ENCODE measurements at places on chromosomes 13 and 19. TPM values are rescaled to one million over a fixed set of nuclear protein-coding genes. Genes with fewer than 3 reads are reported as not detected.

The LIG1 gene
- total RNA-seq = 27.3 TPM

The SPTBN4 gene
- total RNA-seq = 1.2 TPM

The DACT3 gene
- total RNA-seq = 6.7 TPM

The LRP3 gene
- 15.0 TPM for total RNA-seq

The C5AR1 gene
- 3.3 TPM for total RNA-seq

The ZNF761 gene
- 8.2 TPM for total RNA-seq

The ZNF177 gene
- total RNA-seq = 4.4 TPM

The SLC7A9 gene
- 0.10 TPM for total RNA-seq

The KCNRG gene
- total RNA-seq = 4.5 TPM

The FOXA3 gene
- not detected for total RNA-seq

The SOX21 gene
- 5.1 TPM for total RNA-seq

Data from skin of body (tissue), 3 donors.